Fibroblast of skin of scalp (primary cell): ENCODE measurements at places on chromosomes 2 and 18.

- DNase-seq: no peak
Measured at GRCh38 chr2:17649026-17649425, 104.6 kb downstream of the SMC6 start.

- DNase-seq: no peak
Measured at GRCh38 chr2:56613254-56613653, 429.5 kb downstream of the CCDC85A start.

DNA sequence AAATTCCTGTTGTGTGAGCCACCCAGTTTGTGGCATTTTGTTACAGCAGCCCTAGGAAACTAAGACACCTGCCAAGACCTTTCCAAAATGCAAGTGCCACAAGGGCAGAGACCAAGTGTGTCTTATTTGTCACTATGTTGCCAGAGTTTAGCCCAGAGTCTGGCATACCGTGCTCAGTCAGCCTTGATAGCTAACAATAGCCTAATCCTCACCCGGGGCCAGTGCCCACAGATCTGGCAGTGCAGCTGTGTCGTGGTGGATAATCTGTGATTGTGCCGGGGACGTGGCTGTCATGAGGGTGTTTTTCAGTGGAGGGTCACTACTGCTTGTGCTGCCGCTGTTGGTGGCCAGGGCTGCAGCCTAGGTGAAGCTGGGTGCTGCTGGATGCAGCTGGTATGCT, 53.5 kb downstream of the MEP1B start:
- DNase-seq: no peak

DNA sequence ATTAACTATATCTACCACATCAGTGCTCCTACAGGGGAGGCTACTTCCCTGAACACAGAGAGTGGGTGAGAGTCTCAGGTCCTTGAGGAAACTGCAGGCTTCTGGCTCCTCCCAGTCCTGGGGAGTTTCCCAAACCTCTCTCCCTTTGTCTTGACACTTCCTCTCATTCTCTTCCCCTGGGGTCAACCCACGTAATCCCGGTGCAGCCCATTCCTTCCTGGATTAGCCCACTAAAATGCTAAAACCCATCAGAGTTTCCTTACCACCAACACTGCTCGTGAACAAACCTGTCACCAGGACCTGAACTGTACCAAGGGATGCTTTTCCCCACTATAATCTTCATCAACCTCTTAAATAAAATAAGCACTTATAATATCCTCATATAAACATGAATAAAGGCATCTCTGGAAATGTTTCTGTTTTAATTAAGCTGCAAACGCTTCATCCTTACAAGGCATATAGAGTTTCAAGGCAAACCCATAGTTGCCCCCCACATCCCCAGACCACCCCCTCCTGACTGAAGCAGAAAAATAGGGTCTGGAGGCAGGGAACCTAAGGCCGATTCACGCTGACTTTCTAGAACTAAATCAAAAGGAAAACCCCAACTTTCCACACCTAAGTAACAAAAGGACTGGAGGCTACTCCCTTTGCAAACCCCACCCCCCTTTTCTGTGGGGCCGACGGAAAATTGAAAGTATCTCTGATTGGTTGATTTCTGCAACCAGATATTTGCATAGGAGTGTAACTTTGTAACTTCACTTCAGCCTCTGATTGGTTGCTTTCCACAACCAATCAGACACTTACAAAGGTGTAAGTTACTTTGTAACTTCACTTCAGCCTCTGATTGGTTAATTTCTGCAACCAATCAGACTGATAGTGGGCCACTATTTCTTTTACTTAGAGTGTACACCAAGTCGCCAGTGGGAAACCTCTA, 19.0 kb downstream of the TMSB10 start:
- DNase-seq: peak; percentile 65

DNA sequence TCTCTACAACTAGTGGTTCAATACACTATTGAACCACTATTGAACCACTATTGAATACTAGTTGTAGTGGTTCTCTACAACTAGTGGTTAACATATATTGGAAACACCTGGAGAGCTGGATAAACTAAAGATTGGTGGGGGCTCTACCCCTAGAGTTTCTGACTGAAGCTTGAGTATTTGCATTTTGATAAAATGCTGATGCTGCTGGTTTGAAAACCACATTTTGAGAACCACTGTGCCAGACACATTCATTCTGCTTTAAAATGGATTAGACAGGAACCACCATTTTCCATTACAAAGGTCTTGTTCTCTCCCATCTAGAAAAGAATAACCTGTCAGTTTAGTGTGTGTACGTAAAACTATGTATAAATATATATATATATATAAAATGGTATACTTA, 133.3 kb downstream of the TMEM247 start:
- no peak for DNase-seq

GRCh38 chr2:213167271-213167930, 16.0 kb upstream of the IKZF2 start:
- DNase-seq: no peak

DNA sequence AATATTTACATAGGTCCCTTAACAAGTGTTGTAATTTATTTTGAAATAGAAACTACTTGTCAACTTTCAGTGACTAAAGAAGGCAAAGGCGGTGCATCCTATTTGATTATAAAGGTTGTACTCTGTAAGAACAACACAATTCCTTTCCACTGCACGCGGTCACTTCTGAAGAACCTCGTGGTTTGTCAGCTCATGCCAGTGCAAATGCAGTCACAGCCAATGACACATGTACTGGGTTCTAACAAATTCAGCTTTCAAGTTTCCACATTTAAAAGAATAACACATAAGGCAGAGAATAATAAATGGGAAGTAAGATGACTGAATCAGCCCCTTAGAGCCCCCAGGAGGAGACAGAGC, 39.7 kb downstream of the CYB5A start:
- DNase-seq: peak; percentile 44

- no peak for DNase-seq
Measured at GRCh38 chr18:13470516-13471197, 252.1 kb downstream of the LDLRAD4 start.

GRCh38 chr2:55649211-55649610, 31.8 kb upstream of the PPP4R3B start:
- DNase-seq: peak; percentile 15

DNA sequence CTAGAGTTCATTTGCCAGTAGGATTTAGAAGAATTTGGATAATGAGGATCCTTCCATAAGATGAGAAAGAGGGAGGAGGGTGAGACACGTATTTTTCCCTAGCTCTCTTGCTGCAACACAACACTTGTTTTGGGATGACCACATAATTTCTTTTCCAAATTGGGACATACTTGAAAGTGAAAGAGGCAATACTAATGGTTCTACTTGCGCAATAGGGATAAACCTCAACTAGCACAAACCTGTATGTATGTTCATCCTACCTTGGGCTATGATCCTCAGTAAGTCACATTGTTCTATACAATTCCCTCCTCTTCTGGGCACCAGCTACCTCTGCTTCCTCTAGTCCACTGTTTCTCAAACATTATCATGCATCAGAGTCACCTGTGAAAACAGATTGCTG, 1208.8 kb upstream of the LRRTM1 start:
- no peak for DNase-seq

DNA sequence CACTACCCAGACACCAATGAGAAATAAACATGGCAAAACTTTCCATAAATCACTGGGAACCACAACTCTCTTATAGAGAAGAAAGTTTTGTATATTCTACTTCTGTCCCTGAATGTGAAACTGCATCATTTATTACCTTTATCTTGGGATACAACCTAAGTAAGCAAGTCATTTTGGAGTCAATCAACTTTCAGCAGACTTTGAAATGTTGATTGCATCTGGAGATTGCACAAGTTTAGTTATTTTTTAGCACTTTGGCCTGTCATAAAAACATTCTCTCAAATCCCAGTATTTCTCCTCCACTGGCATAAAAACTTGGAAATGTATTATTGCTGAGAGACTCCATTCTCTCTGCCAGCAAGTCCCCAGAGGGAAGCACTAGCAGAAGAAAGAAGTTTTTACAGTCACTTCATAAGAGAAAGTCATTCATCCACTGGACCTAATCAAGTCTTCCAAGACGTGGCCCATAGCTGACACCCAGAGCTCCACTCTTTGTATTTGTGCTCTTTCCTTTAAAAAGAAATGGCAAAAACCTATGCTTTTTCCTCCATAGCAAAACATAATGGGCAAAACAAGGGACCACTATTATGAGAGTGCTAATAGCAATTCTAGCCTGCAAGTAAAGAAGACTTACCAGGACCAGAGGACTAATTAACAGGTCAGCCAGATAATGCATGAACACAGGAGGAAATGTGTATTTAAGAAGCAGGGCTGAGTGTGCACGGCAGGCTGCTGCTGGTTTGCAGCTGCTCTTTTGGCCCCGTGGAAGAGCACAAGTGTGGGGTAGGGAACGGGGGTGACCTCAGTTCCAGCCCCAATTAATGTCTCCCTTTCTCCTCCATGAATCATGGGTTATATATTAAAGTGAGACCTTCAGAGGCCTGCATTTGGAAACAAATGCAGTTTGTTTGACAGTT, 171.5 kb downstream of the INO80D start:
- no peak for DNase-seq

GRCh38 chr18:10971717-10972116, 177.7 kb downstream of the PIEZO2 start:
- DNase-seq: no peak

DNA sequence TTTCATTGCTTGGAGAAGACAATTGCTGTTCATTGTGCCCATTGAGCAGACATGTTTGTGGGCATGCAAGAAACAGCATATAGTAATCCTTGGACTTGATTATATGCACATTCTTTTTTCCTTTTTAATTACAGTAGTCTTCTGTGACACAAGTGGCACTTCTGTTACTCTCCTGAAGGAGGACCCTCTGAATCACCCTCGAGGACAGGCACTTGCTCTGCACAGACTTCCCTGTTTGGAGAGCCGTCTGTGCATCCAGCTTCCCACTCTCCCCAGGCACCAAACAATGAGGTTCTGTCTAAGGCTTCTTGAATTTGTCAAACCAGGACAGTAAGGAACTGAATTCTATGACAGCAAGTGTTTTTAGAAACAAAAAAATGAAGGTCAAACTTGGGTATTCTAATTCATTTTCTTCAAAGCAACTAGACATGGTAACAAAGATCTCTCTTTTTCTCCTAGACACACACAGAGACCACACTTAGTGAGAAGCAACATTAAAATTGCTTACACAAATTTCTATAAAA, 844.6 kb upstream of the ID2 start:
- no peak for DNase-seq
